ENCODE measurements at places on chromosomes 7 and 10.

DNA sequence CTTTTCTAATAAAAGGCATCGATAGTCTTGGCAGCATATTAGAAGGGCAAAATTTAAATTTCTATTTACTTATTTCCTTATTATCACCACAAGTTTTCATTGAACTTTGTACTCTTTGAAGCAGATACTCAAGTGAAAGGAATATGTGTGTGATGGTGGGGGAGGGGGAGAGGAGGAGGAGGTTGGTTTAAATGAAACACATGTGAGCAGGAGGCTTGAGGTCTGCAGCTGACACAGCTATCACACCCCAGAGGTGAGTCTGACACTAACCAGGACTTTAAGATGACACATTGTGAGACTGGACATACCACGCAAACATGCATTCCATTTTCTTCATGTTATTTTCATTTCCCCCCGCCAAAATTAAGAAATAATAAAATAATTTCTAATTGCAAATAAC, 63.3 kb downstream of the CTTNBP2 start:
- DNase-seq: no peak

- no peak for DNase-seq
These were observed 16.6 kb downstream of the STMP1 start for GRCh38 chr7:135678612-135679575.

DNA sequence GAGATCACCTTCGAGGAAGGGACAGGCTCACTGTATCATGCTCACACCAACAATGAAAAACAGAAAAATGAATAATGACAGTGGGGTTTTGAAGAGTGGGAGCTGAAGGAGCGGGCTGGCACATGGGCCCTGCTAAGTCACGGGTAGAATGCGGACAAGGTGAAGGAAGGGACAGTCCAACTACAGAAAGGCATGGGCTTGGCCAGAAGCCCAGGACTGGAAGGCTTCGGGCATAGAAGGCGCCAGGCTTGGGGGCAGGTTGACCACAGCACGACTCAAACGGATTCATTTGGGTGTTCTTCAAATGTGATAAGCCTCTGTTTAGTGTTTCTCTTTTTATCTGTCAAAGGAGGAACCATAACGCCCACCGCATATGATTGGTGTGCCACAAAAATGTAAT, 509.5 kb downstream of the CCSER2 start:
- no peak for DNase-seq

- no peak for DNase-seq
These were observed 4.3 kb downstream of the HOXA10 start for GRCh38 chr7:27169658-27170425.

DNA sequence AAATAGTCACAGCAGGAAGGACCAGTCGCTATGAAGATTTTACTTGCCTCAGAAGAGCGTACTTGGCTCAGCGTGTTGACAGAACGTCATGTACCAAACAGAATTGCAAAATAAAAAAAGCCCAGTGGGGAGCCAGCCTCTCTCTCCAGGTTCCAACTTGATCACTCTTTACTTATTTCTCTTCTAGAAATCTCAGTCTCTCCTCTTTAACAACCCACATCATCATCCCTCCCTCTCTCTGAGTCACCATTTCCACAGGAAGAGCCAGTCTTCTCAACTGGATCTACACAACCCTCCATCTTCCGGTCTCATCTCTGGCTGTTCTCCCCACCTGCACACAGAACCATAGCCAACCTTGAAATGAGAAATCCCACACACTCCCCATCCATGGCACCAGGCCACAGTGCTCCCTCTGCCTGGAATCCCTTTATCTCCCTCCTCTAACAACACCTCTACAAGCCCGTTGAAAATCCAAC, 718.3 kb downstream of the GRID1 start:
- no peak for DNase-seq

GRCh38 chr7:87204933-87205332, 14.6 kb downstream of the TMEM243 start:
- no peak for DNase-seq

GRCh38 chr7:126988022-126988421, 264.7 kb downstream of the GRM8 start:
- no peak for DNase-seq

GRCh38 chr10:113455947-113456346, 96.9 kb upstream of the HABP2 start:
- no peak for DNase-seq

- no peak for DNase-seq
These were observed 62.7 kb downstream of the DKK1 start for GRCh38 chr10:52376694-52377354.

DNA sequence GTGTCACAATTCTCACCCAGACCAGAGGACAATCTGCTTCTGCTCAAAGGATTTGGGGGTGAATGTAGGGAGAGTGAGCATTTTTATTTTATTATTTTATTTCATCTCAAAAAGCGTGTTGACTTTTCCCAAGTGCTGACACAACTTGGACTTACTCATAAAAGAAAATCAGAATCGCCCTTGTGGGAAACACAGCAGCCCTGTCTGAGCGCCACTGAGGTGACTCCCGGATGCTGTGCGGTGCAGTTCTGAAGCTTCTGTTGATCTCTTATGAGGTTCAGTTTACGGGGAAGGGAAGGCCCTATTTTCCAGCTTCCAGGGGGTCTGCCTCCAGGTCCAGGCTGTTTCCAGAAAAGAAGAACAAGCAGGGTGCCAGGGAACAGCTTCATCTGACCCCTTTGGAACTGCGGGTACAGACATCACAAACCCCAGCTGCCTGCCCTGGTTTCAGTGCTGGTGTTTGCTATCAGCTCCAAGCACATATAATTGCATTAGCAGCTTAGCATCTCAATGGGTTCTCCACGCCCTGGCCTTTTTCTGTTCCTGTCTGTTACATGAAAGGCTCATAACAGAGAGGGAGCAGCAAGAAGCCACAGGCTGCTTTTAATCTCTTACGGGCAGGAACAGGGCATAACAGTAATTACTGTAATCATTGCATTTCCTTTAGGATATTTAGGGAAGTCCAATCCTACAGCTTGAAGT, 52.4 kb downstream of the PARP12 start:
- DNase-seq: no peak

DNA sequence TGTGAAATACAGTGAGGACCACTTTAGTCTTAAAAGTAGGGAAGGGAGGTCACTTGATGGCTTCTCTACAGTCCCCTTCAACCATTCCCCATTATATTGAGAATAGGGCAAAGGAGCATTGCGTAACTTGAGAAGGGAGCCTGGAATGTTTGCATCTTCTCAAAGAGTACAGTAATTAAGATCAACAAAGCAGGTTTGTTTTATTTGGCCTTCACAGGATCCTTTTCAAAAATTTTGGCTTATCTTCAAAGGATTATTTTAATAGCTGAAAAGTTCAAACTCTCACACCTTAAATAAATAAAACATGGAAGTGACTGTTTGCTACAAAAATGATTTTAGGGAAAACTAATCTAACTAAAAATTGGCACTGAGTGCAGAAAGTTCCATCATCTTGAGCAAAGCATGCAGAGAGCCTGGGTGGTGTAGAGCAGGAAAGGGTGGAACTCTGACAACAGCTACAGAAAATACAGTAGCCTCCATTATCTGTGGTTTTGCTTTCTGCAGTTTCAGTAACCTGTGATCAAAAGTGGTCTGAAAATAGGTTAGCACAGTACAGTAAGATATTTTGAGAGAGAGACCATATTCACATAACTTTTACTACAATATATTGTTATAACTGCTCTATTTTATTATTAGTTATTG, 214.0 kb downstream of the MDFIC start:
- peak; percentile 38 for DNase-seq

DNA sequence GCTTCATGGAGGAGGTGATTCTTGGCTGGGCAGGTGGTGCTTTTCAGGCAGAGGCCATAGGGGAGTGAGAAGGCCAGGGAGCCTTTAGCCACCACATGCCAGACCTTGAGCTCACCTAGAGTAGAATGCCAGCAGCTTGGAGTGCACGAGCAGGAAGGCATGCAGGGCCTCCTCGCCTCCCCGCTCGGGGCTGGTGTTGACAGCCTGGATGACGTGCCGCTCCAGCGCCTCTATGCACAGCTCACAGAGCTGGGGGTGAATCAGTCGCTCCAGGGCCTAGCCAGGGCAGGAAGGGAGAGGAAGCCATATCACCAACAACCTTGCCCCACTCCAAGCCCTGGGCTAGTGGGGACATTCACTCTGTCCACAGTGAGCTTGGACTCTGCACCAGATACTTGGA, 15.7 kb downstream of the HPS1 start:
- DNase-seq: no peak

DNA sequence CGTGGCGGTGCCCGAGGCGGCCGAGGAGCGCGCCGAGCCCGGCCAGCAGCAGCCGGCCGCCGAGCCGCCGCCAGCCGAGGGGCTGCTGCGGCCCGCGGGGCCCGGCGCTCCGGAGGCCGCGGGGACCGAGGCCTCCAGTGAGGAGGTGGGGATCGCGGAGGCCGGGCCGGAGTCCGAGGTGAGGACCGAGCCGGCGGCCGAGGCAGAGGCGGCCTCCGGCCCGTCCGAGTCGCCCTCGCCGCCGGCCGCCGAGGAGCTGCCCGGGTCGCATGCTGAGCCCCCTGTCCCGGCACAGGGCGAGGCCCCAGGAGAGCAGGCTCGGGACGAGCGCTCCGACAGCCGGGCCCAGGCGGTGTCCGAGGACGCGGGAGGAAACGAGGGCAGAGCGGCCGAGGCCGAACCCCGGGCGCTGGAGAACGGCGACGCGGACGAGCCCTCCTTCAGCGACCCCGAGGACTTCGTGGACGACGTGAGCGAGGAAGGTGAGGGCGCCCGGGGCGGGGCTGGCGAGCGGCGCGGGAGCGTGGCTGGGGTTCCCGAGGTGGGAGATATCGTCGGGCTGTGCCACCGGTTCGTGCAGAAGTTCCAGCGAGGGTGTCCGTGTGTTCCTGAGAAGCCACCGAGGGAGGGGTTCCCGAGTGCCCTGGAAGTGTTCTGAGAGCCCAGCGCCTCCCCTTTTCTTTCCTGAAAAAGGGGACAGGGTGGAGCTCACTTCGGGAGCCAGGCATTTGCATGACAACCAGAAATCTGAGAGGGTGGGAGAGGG, 495 bp downstream of the EIF3B start:
- DNase-seq: peak; percentile 13

- DNase-seq: no peak
These were observed 15.6 kb downstream of the ASB4 start for GRCh38 chr7:95501261-95501832.

DNA sequence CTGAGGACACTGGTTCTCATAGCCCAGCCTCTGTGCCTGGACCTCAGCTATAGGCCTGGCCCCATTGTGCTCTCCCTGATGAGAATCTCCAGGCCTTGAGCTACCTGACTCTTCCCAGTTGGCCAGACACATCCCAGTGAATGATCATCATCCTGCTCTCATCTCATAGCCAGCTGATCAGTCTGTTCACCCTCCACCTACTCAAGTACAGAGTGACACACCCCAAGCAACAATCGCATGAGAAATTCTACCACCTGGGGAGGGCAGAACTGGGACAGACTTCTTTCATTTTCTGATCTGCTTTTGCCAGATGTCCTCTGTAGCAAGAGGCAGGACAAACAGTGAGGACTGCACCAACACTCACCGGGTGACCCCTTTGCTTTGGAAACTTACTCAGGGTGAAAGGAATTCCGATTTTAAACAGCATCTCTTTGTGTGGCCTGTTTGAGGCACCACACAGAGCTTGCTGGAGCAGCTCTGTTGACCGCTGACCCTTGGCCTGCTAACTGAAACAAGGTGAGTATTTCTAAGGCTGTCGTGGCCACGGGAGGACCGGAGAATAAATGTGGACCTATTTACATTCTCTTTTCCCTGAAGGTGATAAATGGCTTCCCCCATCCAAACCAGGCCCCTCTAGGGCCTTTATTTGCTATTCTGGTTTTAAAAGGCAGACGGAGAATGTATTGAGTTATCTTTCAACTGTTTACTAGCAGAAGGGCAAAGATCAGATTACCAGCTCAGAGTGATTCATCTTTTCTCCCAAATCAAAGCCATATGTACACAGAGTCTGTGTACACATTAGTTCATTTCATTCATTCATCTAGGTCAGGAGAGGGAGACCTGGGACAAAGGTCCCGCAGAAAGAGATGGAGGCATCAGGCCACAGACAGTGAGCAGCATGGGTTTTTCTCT, 181.4 kb upstream of the TNS3 start:
- no peak for DNase-seq

- DNase-seq: no peak
These were observed 150.2 kb upstream of the MEOX2 start for GRCh38 chr7:15836651-15837050.

DNA sequence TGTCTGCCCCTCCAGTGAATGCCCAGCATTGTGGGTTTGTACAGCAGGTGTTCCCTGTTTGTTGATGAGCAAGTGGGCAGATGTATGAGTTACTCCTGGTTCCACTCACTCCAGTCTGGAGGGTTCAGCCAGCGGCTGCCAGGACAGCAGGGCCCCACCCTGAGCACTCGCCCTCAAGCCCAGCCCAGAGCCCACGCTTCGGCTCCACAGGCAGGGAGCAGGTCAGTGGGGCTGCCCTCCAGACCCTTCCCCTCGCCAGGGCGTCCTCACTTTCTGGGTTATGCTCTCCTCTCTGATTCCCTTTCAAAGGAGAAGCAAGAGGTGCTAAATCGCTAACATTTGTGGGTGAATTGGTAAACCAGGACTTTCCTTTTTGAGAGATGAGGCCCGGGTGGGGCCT, 4.8 kb upstream of the VIPR2 start:
- DNase-seq: no peak

DNA sequence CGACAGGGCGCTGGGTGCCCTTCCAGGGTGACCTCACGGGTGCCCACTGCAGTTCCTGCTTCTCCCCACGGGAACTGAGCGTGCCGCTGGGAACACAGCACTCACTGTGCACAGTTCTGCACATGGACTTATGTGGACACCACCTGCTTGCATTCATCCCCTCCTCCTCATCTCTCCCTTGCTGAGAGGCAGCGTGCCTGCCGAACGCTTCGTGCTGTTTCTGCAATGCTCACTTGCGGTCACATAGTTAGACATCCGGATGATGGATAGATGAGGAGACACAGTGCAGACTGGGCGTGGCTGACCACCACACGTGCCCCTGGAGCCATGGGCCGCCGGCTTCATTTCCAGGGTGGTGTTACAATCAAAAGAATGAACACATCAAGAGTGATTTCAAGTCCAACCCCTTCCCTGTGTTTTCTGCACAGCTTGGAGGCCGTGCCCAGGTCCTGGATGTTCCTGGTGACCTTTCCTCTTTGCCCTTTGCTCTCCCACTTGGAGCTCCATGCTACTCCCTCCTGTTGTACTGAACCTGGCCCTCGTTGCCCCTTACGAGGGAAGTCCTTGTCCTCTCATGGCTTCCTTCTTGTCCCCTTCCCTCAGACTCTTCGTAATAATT, 119.4 kb downstream of the VIPR2 start:
- DNase-seq: no peak

DNA sequence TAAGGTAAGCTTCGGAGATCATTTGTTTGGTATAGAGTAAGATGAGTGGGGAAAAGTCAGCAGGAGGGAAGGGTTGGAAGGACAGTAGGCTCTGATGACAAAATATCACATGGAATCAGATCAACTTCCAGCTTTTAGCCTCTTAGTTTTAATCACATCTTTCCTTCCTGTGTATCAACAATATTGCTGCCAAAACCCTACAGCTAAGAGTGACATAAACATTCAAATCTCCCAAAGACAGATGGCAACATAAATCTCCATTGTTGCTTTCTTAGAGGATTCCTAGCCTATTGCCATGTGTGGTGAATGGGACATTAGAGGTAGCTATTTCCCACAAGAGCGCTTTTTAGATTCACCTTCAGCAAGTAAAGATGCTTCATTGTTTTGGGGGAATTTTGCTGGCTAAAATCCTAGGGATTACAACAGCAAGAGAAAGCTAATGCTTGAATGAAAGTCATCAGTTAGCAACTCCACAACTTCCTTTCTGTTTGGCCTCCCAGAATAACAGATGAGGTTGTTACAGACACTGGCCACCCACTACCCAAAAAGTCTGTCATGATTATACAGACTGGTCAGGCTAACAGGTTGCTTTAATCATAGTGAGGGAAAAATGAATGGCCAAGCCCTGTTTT, 35.2 kb upstream of the FZD1 start:
- DNase-seq: no peak

Measured in T-helper 2 cell (primary cell).